WERI-Rb-1 (cell line): ENCODE measurements at places on chromosomes 6 and 20.

DNA sequence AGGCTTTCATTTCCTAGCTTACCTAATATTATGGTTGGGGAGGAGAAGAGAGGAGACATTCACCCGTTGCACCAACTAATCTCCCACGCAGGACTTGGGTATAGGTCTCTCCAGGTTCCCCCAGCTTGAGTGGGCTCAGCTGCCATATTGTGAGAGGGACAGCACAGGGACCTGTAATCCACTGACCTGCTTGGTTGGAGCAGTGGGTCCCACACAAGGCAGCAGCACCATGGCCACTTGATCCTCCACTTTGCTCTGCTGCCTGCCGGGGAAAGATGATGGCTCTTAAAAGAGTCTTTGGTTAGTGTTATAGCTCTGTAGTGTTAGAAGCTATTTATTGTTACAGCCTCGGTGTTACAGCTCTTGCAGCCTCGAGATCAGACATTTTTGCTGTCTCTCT, 22.5 kb upstream of the ECHDC1 start:
- DNase-seq, result no peak

DNA sequence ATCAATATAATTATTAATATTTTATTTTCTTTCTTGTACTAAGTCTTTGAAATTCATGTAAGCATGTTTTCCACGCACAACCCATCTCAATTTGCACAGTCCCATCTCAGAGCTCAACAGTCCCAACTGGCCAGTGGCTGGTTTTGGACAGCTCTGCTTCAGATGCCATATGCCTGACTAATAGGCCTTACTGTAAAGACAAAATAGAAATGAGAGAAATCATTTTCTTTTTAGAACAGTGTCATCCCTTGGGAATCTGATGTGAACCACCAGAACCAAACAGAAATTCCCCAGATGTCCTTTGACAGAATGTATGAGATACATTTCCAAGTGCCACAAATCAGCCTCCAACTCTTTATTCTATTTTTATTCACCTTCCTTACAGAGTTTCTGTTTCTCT, 338.9 kb downstream of the ESR1 start:
- DNase-seq, result no peak

DNA sequence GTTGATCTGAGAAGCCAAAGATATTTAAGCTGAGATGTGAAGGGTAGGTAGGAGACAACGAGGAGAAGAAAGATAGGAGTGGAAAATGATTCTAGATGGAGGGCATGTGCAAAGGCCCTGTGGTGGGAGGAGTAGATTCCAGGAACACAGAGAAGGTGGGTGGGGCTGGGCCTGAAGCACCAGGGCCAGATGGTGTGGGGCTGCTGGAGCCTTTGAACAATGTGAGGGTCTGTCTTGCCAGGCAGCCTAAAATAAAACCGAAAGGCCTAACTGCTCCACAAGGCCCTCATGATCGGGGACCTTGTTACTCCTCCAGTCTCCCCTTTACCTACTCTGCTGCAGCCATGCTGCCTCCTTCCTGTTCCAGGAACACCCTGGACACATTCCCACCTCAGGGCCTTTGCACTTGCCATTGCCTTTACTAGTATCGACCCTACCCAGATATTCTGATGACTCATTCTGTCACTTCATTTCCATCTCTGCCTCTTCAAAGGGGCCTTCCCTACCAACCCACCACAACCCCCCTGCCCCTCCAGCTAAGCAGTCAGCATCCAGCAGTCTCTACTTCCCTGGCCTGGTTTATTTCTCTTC, 20.0 kb downstream of the FAM110A start:
- DNase-seq, result no peak

DNA sequence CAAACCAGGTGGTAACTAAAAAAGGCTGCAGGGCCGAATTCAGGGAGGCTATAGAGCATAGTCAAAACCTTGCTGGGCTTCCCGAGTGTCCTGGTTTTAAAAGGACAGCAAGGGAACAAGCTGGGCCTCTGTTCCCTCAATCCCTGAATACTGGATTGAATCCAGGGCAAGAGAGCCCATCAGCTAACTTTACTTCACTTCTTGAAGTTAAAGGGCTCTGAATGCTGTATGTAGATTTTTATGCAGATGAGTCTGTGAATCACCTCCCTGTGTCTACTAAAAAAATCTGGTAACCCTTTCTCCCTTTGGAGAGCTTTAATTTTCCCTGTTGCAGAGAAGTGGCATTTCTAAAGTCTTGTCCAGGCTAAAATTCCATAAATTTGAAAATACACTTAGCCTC, 29.5 kb downstream of the LYRM4 start:
- no peak for DNase-seq

GRCh38 chr6:7902867-7903266, 7.7 kb downstream of the TXNDC5 start:
- DNase-seq, result no peak

- no peak for DNase-seq
Measured at GRCh38 chr6:85062884-85063283, 298.5 kb upstream of the TBX18 start.

- DNase-seq, result no peak
Measured at GRCh38 chr6:119125576-119125975, 47.1 kb upstream of the FAM184A start.

- no peak for DNase-seq
Measured at GRCh38 chr6:82739303-82739702, 326.3 kb downstream of the UBE3D start.

DNA sequence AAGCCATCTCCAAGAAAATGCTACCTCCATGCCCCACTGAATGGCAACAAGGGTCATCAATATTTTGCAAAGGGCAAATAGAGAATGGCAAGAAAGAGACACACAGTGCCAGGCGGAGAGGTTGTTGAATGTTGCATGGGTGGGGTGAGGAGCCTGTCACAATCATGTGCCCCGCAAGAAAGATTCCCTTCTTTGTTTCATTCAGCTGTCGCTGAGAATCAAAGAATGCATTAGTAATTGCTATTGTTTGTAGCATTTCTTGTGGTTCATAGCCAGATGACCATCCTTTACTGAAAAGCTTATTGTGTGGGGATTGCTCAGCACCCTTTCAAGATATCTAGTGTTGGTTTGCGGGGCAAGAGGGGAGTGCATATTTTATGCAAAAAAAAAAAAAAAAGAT, 166.5 kb upstream of the QKI start:
- DNase-seq, result no peak

DNA sequence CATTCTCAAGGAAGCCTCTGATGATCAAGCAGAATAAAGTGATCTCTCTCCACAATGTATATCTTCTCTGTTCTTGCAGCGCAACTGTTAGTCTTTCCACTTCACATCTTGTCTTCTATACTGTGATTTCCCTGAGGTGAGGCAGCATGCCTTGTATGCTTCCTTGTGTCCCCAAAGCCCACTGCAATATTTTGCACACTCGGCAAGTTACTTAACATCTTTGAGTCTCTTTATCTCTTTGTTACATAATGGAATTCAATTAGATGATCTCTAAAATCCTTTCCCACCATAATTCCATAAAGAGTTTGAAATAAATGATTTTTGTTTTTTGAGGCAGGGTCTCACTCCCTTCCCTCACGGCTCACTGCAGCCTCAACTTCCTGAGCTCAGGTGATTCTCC, 40.4 kb upstream of the ALDH8A1 start:
- no peak for DNase-seq

GRCh38 chr6:27517928-27518787, 45.3 kb upstream of the ZNF184 start:
- no peak for DNase-seq

DNA sequence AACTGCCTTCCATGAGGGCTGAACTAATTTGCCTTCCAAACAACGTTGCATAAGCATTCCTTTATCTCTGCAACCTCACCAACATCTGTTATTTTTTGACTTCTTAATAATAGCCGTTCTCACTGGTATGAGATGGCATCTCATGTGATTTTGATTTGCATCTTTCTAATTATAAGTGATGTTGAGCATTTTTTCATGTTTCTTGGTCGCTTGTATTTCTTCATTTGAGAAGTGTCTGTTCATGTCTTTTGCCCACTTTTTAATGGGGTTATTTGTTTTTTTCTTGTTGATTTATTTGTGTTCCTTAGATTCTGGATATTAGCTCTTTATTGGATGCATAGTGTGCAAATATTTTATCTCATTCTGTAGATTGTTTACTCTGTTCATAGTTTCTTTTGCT, 46.4 kb downstream of the TNFAIP3 start:
- no peak for DNase-seq

GRCh38 chr20:444117-444516, 18.2 kb downstream of the TBC1D20 start:
- DNase-seq, result no peak

DNA sequence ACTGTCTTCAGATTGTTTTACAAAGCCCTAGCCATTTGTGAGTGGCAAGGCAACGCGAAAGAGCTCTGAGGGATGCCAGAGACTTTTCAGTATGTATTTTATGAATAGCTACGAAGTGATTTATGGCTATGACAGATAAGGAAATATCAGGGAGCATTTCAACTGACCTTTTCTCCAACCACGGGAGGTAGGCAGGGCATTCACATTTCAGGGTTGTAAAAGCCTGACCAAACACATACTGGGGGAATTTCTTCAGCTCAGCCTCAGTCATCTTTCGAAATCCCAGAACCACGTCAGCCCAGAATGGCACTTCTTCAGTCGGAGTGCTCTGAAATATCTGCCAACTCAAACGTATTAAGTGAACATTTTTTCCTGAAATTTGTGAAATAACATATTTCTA, 10.8 kb downstream of the DDO start:
- no peak for DNase-seq

DNA sequence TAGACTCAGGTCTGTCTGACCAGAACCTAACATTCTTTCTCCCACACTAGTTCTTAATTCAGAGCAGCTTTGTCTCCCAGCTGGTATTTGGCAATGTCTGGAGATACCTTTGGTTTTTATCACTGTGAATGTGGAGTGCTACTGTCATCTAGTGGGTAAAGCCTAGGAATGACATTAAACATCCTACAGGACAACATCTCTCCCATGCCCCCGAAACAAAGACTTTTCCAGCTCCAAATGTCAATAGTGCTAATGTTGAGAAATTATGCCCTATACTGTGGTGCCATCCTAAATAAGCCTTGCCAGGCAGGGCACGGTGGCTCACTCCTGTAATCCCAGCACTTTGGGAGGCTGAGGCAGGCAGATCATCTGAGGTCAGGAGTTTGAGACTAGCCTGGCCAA, 4.2 kb upstream of the TTPAL start:
- no peak for DNase-seq

DNA sequence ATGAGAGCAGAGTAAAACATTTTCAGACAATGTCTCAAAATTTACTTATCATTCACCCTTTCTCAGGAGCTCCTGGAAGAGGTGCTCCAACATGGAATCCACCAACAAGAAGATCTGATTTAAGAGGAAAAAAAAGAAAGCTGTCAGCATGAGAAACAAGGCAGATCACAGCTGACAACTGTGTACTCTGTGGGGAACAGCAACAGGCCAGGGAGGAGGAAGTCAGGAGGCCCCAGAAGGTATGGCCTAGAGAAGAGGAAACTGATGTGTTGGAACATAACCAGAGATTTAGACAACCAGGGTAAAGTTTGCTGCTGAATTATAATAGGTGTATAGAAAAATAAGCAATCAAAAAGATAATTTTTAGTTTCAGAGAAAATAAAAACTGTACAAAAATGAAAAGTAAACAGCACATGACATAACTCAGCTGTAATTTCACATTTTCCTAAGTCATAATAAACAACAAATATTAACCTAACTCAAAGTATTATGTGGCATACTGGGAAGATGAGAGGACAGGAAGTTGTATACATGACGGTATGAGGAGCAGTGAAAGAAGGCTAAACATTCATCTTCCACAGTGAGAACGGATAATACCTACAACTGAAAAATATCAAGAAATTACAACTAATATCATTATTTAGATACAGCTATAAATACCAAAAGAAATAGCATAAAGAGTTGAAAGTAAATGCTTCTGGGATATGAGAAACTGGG, 113.6 kb upstream of the EMILIN3 start:
- DNase-seq, result no peak

- no peak for DNase-seq
Measured at GRCh38 chr6:46410334-46410953, 80.8 kb downstream of the RCAN2 start.

- no peak for DNase-seq
Measured at GRCh38 chr6:134447423-134447822, 129.5 kb upstream of the SGK1 start.

DNA sequence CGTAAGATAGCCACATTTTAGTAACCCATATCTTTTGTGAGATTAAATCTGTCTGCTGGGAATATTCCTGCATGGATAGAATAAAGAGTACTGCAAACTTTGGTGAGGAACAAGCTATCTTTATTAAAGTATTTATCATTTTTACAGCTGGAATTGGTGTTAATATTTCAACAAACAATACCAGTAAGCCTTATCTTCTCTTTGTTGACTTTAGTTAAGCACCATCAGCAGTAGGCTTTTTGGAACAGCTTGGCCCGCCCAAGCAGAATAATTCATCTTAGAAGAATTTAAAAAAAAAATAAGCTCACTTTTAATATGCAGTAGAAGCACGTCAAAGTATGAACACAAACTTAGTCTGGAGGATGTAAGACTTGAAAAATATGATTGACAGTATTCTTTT, 917.8 kb upstream of the ADGRB3 start:
- DNase-seq, result no peak

- no peak for DNase-seq
Measured at GRCh38 chr6:117227245-117227962, 38.0 kb upstream of the VGLL2 start.

DNA sequence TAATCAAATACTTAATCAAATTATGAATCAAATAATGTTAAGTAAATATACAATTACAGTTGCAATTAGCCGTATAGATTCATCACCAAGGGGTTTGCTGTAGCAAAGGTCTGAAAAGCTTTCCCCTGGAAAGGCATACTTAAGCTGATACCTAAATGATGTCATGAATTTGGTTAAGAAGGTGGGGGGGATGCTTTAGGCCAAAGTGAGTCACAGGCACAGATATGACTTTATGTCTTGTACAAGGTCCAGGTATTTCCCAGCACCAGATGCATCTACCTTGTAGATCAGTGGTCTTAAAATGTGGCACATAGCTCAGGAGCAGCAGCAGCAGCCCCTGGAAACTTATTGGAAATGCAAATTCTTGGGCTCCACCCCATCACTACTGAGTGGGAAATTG, 557.3 kb upstream of the CDH4 start:
- DNase-seq, result no peak

DNA sequence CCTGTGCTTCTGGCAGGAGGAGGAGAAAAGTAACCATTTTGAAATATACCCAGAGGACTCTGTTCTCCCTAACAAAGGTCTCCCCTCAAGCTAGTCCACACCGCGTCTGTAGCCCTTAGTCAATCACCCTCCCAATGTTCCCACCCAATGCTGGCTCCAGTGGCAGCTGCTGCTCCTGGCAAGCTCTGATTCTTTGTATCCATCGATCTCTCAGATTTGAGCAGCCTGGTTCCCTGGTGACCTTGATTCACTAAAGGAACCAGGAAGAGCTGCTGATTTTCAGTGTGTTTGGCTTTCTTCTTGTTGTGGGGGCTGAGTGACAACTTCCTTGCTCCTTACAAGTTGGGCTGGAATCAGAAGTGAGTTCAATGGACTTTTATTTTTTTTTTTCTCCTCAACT, 68.5 kb downstream of the FOXC1 start:
- no peak for DNase-seq

- DNase-seq, result no peak
Measured at GRCh38 chr6:20978151-20978614, 443.9 kb downstream of the CDKAL1 start.

- no peak for DNase-seq
Measured at GRCh38 chr6:21636876-21637275, 43.3 kb downstream of the SOX4 start.
